ENCODE measurements at places on chromosomes 3 and 15.

- no peak for DNase-seq
Measured at GRCh38 chr3:155420406-155420805, 126.9 kb upstream of the STRIT1 start.

- no peak for DNase-seq
Measured at GRCh38 chr3:183148056-183148455, 14.5 kb downstream of the LAMP3 start.

GRCh38 chr3:99678896-99679295 is 40.5 kb downstream of the COL8A1 start:
- DNase-seq: no peak

- no peak for DNase-seq
Measured at GRCh38 chr3:100586832-100587231, 22.6 kb upstream of the ADGRG7 start.

- DNase-seq: no peak
Measured at GRCh38 chr3:186352369-186352768, 9.7 kb downstream of the DGKG start.

DNA sequence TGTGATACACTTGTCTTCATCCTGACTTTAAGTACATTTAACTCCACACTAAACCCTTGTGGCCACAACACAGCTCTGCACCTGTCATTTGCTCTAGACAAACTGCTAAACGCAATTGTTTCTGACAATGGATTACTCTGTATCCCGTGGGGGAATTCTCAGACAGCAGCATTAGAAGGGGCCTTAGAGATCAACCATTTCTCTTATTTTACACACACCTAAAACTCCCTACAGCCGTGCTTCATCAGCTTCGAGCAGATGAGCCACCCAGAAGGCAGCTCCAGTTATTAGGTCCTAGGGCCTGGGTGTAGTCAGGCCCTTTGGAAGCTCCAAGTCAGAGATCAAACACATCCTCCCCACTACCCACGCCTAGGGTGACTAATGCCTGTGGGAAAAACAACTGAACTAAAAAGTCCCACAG is 1.3 kb upstream of the IL12A start:
- no peak for DNase-seq

Measured in effector CD4-positive, alpha-beta T cell (primary cell).